Heart left ventricle (tissue), 16 donors: ENCODE measurements at places on chromosomes 4 and X.
A peak's percentile ranks its signal among the peaks of the same experiment; 100 is the strongest.

DNA sequence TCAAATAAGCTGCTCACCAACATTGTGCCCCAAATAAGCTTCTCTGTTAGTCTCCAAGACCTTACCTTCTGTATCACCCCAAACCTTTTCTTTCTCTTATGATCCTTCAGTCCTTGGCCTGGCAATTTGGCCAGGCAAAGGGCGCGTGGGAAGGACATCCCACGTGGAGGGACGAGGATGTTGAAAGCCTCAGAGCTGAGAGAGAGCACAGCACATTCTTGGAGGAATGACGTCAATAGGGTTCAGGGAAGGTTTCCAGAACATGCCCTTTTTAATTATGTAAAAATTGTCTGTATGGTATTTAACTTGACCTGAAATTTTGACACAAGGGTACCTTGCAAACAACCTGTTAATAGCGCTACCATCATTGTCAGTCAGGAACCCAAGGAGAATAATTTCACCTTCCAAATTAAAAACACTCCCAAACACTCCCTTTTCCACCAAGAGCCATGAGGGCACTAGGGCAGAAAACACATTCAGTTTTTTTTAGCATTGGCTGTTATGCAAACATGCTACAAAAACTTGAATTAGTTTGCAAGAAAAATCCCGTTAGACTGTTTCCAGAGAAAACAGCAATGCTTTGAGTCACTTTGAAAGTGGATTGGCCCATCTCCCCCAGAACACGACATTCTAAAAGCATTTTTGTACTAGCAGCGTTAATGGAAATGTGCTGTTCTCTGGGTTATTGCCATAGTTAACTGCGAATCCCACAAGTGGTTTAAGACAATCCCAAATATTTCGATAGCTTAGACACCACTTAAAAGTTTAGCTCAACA is 183.2 kb upstream of the PUDP start:
- H3K27ac ChIP-seq, result no peak overlapping the region
- DNase-seq, result no peak
- no peak overlapping the region for H3K4me3 ChIP-seq

GRCh38 chr4:111323916-111324315 is 701.0 kb upstream of the PITX2 start:
- no peaks in the 10 kb centered on the region for H3K36me3 ChIP-seq
- H3K27ac ChIP-seq, result no peak overlapping the region
- H3K4me1 ChIP-seq, result no peaks in the 10 kb centered on the region
- no peaks in the 10 kb centered on the region for H3K27me3 ChIP-seq
- no peak for DNase-seq
- no peak overlapping the region for H3K4me3 ChIP-seq

GRCh38 chr4:72489267-72489666 is 79.8 kb downstream of the ADAMTS3 start:
- no peaks in the 10 kb centered on the region for H3K27me3 ChIP-seq
- no peak overlapping the region for H3K4me3 ChIP-seq
- no peak overlapping the region for H3K27ac ChIP-seq
- H3K4me1 ChIP-seq, result no peaks in the 10 kb centered on the region
- no peaks in the 10 kb centered on the region for H3K36me3 ChIP-seq

DNA sequence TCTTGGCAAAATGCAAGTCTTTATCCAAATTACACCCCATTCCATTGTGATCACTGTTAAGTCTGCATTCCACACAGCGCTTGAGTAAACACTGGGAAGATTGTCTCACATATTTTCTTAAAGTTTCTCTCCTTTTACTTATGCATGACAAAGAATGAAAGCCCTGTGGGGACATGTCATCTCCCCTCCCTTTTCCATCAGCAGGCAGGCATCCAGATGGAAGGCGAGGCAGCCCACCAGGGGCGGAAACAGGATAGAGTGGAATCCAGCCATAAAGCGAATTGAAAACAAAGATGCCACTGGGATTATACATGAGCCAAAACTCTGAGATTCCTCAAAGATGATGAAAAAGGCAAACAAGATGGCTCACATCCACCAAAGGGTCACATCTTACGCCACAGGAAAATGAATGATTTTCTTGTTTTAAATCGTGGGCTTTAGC is 78.2 kb downstream of the AFAP1 start:
- H3K27me3 ChIP-seq, result no peaks in the 10 kb centered on the region
- peaks cover 34% of the 10 kb centered on the region for H3K4me1 ChIP-seq
- peak overlapping the region; percentile 40 for H3K27ac ChIP-seq
- no peaks in the 10 kb centered on the region for H3K36me3 ChIP-seq

DNA sequence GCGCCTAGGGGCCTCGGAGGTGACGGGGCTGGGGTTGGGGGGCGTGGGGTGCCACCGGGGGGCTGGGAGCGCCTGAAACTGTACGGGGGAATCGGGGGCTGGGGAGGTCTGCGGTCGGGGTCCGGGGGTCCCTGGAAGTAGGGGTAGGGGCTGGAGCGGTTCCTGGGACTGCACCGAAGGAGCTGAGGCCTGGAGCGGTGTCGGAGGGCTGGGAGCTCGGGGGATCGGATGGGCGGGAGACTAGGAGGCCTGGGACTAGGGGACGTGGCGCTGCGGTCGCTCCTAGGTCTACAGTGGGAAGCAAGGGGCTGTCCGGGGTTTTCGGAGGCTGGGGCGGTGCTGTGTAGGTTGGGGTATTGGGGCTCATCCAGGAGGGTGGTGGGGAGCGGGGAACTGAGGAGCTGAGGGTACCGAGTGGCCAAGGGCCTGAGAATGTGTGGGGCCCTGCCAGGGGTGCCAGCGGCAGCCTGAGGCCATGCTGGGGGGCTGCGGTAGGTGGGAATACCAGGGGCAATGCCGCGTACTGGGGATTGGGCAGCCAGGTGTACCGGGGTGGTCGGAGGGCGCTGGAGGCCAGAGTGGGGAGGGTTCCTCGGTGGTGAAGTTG is 562 bp downstream of the AKAP17A start:
- H3K36me3 ChIP-seq, result peaks cover 35% of the 10 kb centered on the region
- H3K4me3 ChIP-seq, result peak overlapping the region; percentile 67
- H3K27me3 ChIP-seq, result no peaks in the 10 kb centered on the region

- H3K4me3 ChIP-seq, result no peak overlapping the region
- DNase-seq, result no peak
- H3K27me3 ChIP-seq, result no peaks in the 10 kb centered on the region
- no peaks in the 10 kb centered on the region for H3K36me3 ChIP-seq
Measured at GRCh38 chr4:141004823-141005222, 128.4 kb downstream of the RNF150 start.

- H3K4me1 ChIP-seq, result no peaks in the 10 kb centered on the region
- no peaks in the 10 kb centered on the region for H3K36me3 ChIP-seq
- H3K27ac ChIP-seq, result peak overlapping the region; percentile 86
- peak; percentile 71 for DNase-seq
- H3K27me3 ChIP-seq, result no peaks in the 10 kb centered on the region
- peak overlapping the region; percentile 28 for H3K4me3 ChIP-seq
Measured at GRCh38 chr4:168408620-168409019, 71.7 kb downstream of the DDX60L start.

DNA sequence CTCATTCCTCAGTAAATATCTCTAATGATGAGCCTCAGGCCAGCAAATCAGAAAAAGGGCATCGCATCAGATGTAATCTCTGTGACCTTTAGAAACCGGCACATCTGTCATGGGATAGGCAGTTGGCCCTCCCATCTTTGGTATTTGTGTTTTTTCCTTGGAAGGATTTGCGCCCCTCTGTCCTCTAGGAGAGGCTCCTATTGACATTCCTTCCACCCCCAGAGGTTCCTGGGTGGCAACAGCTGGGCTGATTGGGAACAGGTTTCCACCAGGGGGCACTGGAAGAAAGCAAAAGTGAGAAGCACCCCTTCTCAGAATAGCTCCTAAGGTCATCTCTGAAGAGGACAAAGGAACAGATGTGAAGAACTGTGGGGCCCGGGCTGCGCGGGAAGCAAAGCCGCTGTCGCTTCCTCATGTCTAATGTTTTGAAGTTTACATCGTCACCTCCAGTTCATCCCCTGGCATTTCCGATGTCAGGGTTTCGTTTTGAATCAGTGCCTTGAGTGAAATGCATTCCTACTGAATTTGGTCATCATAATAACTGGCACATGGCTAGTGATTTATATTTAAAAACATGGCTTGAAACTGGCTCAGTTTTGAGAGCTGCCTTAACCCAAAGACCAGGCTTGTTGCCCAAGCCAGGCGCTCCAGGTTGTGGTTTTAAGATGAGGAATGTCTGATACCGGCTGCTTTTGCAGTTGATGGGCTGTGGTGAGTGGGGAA is 6.2 kb downstream of the TXK start:
- H3K4me1 ChIP-seq, result peaks cover 5% of the 10 kb centered on the region
- peak overlapping the region; percentile 55 for H3K27ac ChIP-seq
- H3K27me3 ChIP-seq, result no peaks in the 10 kb centered on the region
- no peak overlapping the region for H3K4me3 ChIP-seq
- peak; percentile 53 for DNase-seq

DNA sequence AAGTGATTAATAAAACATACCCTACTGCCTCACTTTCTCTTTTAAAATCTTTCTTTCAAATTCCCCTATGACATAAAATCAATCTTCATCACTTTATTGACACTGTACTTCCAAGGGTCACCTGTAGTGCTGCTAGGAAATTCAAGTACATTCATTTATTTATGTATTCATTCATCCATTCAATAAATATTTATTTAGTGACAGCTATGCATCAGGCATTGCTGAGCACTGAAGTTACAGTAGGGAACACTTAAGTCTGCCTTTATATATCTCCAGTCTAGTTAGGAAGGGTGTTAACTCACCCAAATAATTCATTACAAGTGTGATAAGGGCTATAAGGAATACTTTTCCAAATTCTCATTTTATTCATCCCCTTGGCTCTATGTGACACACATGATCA is 2.3 kb downstream of the SYTL5 start:
- no peaks in the 10 kb centered on the region for H3K4me1 ChIP-seq
- no peak for DNase-seq
- no peaks in the 10 kb centered on the region for H3K27me3 ChIP-seq
- no peaks in the 10 kb centered on the region for H3K36me3 ChIP-seq

GRCh38 chr4:188941524-188942119 is 802.4 kb downstream of the TRIML1 start:
- H3K4me3 ChIP-seq, result no peak overlapping the region
- no peaks in the 10 kb centered on the region for H3K27me3 ChIP-seq
- no peaks in the 10 kb centered on the region for H3K36me3 ChIP-seq
- H3K4me1 ChIP-seq, result no peaks in the 10 kb centered on the region
- DNase-seq, result no peak

DNA sequence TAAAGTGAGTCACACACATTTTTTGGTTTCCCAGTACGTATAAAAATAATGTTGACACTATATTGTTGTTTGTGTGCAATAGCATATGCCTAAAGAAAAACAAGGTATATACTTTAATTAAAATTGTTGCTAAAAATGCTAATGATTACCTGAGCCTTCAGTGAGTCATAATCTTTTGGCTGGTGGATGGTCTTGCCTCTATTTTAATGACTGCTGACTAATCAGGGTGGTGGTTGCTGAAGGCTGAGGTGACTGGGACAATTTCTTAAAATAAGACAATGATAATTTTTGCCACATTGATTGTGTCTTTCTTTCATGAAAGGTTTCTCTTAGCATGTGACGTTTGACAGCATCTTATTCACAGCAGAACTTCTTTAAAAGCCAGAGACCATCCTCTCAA is 21.0 kb upstream of the ANXA10 start:
- H3K27ac ChIP-seq, result no peak overlapping the region
- no peak overlapping the region for H3K4me3 ChIP-seq
- H3K4me1 ChIP-seq, result no peaks in the 10 kb centered on the region

GRCh38 chr4:146291313-146291712 is 77.0 kb downstream of the REELD1 start:
- H3K4me1 ChIP-seq, result no peaks in the 10 kb centered on the region
- H3K27ac ChIP-seq, result no peak overlapping the region
- H3K4me3 ChIP-seq, result no peak overlapping the region
- no peaks in the 10 kb centered on the region for H3K27me3 ChIP-seq
- DNase-seq, result no peak

DNA sequence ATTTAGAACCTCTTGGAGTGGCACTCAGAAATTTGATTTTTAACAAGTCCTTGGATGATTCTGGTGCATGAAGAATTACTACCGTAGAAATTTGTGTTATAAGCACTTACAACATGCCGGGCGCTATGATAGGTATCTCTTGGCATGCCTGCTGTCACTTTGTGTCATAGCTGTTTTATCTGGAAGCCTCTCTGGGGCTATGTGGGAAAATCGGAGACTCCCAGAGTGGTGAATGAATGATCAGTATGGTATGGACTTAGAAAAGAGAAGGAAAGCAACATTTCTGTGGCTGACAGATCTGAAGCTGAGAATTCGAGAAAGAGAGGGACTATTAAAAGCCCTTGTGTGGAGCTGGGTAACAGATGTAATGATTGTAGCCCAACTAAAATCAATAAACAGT is 177.4 kb upstream of the MAMLD1 start:
- no peak overlapping the region for H3K27ac ChIP-seq
- no peaks in the 10 kb centered on the region for H3K4me1 ChIP-seq
- H3K36me3 ChIP-seq, result no peaks in the 10 kb centered on the region

DNA sequence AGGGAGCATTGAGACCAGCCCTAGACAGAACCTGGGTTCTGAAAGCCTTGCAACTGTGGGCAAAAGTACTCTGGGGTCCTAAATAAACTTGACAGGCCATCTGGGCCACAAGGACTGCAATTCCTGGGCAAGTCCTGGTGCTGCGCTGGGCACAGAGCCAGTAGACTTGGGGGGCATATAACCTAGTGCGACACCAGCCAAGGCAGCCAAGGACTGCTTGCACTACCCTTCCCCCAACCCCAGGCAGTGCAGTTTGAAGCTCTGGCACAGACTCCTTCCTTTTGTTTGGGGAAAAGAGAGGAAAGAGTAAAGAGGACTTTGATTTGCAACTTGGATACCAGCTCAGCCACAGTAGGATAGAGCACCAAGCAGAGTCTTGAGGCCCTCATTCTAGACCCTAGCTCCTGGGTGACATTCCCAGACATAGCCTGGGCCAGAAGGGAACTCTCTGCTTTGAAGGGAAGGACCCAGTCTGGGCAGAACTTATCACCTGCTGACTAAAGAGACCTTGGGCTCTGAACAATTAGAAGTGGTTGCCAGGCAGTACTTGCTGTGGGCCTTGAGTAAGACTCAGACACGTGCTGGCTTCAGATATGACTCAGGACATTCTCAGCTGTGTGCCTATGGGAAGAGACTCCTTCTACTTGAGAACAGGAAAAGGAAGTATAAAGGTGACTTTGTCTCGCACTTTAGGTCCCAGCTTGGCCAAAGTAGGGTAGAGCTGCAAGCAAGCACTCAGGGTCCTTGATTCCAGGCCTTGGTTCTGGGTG is 522.8 kb downstream of the GLUD2 start:
- no peak overlapping the region for H3K4me3 ChIP-seq
- no peaks in the 10 kb centered on the region for H3K36me3 ChIP-seq
- H3K27ac ChIP-seq, result no peak overlapping the region
- no peaks in the 10 kb centered on the region for H3K4me1 ChIP-seq
